NCI-H345 (cell line): ENCODE measurements at places on chromosomes 2 and 18.

GRCh38 chr2:167961536-167962048 lies 285.8 kb downstream of the STK39 start:
- no peak for DNase-seq

DNA sequence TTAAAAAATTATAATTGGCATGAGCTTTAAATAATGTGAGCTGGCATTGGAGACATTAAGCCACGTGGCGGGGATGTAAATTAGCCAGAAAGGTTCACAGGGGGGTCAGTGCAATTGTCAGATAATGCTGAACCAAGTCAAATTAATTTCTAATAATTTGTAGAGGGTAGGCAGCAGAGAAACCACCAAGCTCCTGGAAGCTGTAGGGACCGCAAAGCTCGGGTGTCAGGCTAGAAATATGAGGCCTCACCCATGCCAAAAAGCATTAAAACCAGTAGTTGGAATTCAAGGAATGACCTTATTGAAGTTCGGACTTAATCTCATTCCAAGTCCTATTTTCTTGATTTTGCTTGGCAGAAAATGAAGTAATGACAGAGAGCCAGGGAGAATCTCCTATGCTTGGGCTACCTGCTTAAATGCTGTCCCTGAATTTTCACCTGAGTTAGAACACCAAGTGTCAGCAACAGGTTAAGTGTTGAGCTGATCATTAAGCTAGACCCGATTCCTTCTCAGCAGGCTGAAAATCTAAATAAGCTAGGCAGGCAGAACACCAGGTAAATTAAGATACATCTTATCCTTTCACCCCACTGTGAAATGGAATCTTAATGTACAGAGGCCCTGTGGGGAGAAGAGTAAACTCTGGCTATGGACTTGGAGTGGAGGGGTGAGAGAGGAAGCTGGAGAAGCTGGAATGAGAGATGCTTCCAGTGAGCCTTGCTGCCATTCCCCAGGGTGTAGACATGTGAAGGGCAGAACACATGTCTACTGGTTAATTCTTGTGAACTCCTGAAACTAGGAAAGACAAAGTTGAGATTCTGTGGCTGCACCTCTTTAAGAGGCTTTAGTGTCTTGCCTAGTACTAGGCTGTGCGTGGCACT lies 520.0 kb downstream of the SLC4A3 start:
- no peak for DNase-seq

- DNase-seq = no peak
Observed at GRCh38 chr2:237238249-237238648, 152.6 kb downstream of the COPS8 start.

GRCh38 chr2:8677646-8678592 lies 3.9 kb upstream of the ID2 start:
- peak; percentile 80 for DNase-seq

DNA sequence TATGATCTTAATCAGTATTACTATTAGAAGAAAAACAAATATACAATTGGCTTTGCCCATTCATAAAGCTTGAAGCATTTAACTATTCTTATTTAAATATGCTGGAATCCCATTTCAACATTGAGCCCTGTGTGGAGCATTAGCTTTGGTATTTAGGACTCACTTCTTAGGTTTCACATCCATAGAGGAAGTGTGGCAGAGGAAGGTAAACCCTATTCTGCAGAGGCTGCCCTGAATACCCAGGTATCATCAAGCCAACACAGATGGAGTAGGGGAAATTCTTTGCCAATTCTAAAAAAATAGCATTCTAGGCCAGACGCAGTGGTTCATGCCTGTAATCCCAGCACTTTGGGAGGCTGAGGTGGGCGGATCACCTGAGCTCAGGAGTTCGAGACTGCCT lies 361.5 kb downstream of the FIGN start:
- DNase-seq = no peak
